Right cardiac atrium (tissue), 5 donors: ENCODE measurements at places on chromosomes 12 and 14. TPM values are rescaled to one million over a fixed set of nuclear protein-coding genes. Genes with fewer than 3 reads are reported as not detected.

The CLEC4D gene
- not detected for polyA plus RNA-seq

The DAD1 gene
- polyA plus RNA-seq, result 220 TPM

The DTX1 gene
- 1.2 TPM for polyA plus RNA-seq

The NPFF gene
- not detected for polyA plus RNA-seq

The ADGRD1 gene
- polyA plus RNA-seq, result 50.0 TPM

The RDH12 gene
- not detected for polyA plus RNA-seq

The TAS2R31 gene
- 0.54 TPM for polyA plus RNA-seq

The MRPS35 gene
- 44.0 TPM for polyA plus RNA-seq

The MIPOL1 gene
- polyA plus RNA-seq, result 3.9 TPM

The KLRD1 gene
- 0.75 TPM for polyA plus RNA-seq

The ARMH4 gene
- polyA plus RNA-seq, result 2.1 TPM

The MYF5 gene
- polyA plus RNA-seq, result not detected

The NRXN3 gene
- 1.5 TPM for polyA plus RNA-seq

The RD3L gene
- 39.6 TPM for polyA plus RNA-seq

DNA sequence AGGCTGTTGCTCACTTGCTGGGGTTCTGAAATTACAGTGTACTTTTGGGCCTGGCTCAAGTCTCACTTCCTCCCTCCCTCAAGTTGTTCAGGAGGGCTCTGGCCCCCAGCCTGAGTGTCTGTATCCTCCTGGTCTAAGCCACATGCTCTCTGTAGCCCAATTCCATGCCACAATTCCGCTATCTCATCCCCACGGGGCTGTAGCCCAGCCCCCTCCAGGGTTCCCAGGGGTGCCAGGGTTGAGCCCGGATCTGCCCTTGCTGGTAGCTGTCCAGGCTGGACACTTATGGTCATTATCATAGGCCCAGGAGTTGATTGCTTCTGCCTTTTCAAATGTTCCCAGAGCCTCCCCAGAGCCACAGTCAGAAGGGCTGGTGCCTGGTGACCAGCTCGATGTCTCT, 65.3 kb downstream of the PRIMA1 start:
- no peak for DNase-seq

DNA sequence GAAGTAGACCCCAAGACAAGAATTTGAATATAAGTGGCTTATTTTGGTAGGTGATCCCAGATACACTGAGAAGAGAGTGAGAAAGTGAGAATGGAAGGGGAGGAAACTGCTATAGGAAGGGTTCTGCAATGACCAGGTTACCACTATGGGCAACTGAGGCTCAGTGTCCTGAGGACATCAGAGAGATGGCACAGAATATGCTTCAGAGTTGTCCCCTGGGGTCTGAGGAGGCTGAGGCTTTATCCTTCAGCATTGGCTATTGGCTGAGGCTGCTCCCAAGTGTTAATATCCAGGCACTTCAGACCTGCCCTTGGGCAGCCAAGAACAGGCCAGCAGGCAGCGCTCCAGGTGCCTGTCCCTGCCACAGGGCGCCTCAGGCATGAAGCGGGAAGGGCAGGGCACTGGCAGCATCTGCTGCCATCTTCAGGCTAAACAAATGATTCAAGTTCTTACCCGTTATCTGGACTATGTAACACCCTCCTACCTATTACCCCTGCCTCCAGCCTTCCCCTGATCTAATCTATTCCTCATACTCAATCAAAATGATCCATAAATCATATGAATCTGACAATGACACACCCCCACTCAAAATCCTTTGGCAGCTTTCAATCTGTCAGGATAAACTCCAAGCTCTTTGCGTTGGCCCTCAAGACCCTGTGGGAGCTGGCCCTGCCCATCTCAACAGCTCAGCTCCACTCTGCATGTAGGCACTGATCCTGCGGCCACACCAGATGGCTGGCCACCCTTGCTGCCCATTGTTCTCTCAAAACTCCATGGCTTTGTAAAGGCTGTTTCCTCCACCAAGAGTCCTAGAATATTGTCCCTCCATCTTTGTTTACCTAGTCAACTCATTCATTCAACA, 42.4 kb downstream of the CKAP4 start:
- peak; percentile 28 for DNase-seq

GRCh38 chr12:64088431-64089349, 133.4 kb downstream of the KICS2 start:
- DNase-seq, result no peak

- no peak for DNase-seq
These were observed 50.3 kb downstream of the BEGAIN start for GRCh38 chr14:100536721-100537445.

- no peak for DNase-seq
These were observed 196.6 kb upstream of the TMTC1 start for GRCh38 chr12:29980304-29980703.

DNA sequence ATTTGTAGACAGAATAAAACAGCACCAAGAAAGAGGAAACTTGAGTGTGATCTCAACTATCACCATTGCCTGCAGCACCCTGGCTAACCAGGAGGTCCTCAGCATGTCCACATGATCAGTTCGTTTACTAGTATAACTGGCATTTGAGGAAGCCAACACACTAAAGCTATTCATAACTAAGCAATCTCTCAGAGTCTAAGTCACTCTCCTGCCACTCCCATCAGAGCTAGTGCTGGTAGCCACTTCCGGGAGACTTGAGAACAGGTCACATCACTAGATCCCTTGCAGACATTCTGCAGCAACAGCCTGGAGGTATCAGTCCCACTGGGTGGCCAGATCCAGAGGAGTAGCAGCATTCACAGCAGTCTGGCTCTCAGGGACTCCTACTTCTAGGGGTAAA, 352.9 kb upstream of the OR4E1 start:
- no peak for DNase-seq

- DNase-seq, result no peak
These were observed 540.2 kb upstream of the TMEM132C start for GRCh38 chr12:127726671-127727315.

DNA sequence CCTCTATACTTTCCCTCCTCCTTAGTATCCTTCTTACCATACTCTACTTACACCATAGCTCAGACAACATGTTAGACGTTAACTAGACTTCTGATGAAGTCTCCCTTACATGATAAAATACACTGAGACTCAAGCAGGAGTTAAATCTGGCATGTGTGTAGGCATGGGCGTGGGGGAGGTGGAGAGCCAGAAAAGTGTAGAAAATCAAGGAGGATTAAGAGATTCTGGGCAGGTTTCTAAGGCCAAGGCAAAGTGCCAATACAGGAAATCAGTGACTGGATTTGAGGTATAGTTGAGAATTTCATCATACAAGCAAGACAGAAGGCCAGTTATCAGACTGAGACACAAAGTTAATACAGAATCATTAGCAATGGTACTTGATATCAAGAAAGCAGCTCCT, 37.4 kb downstream of the EPS8 start:
- no peak for DNase-seq

DNA sequence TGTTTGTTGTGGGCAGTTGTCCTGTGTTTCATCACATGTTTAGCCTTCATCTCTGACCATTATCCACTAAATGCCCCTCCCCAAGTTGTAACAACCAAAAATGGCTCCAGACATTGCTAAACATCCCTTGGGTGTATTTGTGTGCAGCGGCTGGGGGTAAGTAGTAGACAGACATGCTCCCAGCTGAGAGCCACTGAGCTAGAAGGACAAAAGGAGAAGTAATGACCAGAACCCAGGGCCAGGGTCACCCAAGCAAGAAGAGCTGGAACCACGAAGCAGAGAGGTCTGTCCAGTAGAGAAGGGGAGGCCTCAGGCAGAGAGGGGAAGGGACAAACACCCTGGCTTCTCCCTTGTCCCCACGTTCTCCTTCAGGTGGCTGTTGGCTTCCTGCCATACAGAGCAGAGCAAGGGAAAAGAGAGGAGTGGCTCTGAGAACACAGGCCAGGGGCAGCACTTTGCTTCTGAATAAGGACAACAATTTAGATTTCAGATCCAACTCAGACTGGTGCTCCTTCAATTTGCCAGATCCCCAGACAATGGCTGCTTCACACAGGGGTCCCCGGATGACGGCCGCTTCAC, 55.2 kb downstream of the NDUFA12 start:
- no peak for DNase-seq

DNA sequence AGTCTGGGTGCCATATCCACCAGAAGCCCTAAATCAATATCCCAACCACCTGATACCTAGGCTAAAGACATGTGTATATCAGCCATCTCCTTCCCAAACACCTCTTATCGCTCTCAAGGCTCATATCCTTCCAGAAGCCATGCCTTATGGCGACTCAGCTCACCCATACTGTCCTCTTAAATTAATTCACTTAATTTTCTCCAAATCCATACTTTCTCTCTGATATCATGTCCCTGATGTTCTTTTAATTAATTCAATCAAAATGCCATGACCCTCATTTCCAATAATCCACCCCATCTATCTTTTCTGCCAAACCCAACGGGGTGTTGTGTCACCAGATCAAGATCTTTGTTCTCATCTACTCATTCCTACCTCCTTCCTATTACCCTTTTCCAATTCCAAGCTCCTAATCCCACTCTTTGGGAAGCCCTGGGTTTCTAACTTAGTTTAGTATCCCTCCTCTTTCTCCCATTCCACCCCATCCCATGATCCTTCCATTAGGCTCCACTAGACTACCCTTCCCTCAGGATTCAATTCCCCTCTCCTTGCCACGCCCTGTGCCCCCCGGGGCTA, 723 bp downstream of the ATF7 start:
- no peak for DNase-seq

- DNase-seq, result no peak
These were observed 47.9 kb downstream of the TMEM117 start for GRCh38 chr12:43883748-43884147.

- no peak for DNase-seq
These were observed 26.0 kb downstream of the HSPB8 start for GRCh38 chr12:119204671-119205285.

- DNase-seq, result no peak
These were observed 48.7 kb downstream of the PPFIBP1 start for GRCh38 chr12:27572486-27573255.

GRCh38 chr14:21614240-21614639, 20.5 kb downstream of the OR10G2 start:
- no peak for DNase-seq

- DNase-seq, result no peak
These were observed 19.0 kb upstream of the SERPINA4 start for GRCh38 chr14:94542111-94542810.

- peak; percentile 21 for DNase-seq
These were observed 1079.4 kb downstream of the TMEM121 start for GRCh38 chr14:106605548-106606448.

DNA sequence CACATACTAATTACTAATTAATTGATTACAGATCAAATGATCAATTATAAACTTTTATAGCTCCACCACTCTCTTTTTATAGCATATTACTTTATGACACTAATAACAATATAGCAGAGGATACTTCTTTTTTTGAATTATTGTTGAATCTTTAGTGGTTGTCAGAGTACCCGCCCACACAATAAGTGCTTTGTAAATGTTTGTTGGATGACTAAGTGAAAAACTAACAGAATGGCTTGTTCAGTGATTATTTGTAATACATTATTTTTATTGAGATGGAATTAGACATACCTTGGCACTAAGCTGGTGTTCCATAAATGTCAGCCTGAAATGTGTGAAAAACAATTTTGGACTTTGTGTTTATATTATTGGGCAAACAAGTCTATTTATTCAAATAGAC, 670.5 kb upstream of the ATXN7L3B start:
- no peak for DNase-seq

- DNase-seq, result no peak
These were observed 112.9 kb downstream of the TSPAN9 start for GRCh38 chr12:3190101-3190500.

- no peak for DNase-seq
These were observed 146.1 kb upstream of the LRIG3 start for GRCh38 chr12:59066445-59066844.

- DNase-seq, result no peak
These were observed 2.3 kb downstream of the OTUB2 start for GRCh38 chr14:94028450-94028826.

DNA sequence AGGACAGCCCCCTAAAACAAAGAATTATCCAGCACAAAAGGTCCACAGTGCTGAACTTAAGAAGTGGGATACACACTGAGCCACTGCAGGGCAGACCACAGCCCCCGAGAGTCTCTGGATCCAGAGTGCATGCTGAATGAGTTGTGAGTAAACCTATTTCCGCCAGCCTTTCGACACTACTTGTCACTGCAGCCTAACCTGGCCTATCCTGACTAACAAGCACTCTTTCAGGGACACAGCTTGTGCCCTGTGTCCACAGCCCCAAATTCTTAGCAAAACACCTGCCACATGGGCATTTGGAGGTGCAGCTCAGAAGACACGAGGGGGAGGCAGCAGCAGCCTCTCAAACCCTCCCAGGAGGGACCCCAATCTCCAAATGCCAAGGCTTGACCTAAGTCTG, 31.3 kb downstream of the ITPK1 start:
- peak; percentile 1 for DNase-seq

DNA sequence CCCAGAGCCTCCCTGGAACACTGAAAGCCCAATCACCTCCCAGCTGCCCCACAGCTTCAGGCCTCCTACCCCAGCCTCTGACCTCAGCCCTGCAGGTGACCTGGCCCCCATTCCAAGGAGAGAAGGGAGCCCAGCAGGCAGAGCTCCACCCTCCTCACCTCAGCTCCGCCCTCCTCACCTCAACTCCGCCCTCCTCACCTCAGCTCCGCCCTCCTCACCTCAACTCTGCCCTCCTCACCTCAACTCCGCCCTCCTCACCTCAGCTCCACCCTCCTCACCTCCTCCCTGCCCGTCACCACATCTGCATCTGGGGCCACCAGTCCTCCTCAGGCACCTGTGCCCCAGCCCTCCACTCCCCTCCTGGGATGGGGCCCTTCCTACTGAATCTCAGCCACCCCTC, 112.2 kb upstream of the SFSWAP start:
- no peak for DNase-seq

GRCh38 chr12:112419297-112420133, 768 bp downstream of the PTPN11 start:
- DNase-seq, result peak; percentile 74

DNA sequence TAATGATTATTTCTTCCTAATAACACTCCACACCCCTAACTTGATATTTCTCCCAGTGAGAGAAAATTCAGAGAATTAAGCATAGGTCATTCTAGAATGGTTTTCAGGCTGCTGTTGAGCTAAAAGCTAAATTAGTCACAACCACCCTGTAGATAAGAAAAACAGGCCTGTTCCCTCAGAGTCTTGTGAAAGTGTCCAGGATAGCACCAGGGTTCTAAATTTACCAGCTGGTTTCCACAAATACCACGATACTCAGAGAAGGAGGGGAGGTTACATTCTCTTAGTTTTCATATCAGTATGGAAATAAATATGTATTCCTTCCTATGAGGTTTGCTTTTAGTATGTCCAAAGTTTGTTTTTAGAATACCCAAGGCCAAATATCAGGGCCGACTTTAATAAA, 66.0 kb upstream of the YARS2 start:
- DNase-seq, result no peak

- DNase-seq, result peak; percentile 55
These were observed 13.6 kb upstream of the GSG1 start for GRCh38 chr12:13117029-13117428.

GRCh38 chr12:66232263-66232662, 43.2 kb downstream of the IRAK3 start:
- no peak for DNase-seq

DNA sequence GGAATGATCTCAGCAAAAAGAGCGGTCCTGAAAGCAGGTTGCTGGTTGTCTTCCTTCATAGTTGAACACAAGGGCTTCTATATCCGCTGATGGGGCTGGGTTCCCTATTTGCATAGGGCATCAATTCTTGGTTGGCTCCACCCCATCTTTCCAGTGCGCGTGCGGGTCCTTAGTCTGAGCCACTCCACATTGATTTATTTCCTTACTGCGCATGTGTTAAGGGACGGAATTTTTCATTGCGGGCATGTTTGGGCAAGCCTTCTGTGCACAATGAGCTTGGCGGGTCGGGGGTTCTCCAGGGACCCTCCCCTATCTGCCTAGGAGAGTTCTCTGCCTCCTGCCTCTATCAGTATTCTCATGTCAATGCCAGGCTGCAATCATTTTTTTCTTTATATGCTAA, 21.2 kb upstream of the DLGAP5 start:
- DNase-seq, result no peak
